ENCODE measurements at places on chromosomes 4 and X. TPM values are rescaled to one million over a fixed set of nuclear protein-coding genes. Genes with fewer than 3 reads are reported as not detected.
A peak's percentile ranks its signal among the peaks of the same experiment; 100 is the strongest.

The ENAM gene
- total RNA-seq = not detected

The CFAP299 gene
- not detected for total RNA-seq

The HTN1 gene
- total RNA-seq = not detected

The BGN gene
- 9.9 TPM for total RNA-seq

DNA sequence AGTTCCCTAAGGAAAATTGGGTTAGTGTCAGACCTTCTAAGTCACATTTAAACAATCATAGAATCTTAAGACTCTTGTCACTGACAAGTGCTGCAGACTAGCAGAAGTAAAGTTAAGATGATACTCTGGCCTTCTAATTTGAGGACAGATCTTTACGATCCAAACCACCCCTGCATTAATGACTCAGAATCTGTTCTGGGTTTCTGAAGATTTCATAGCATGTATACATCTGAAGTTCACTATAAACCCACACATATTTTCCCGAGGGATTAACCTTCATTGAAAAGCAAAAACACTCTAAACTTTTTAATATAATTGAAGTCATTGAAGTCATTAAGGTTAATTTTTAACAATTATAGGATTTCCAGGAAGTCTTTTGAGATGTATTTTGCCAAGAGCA is 674.3 kb downstream of the IQCM start:
- no peak for DNase-seq

GRCh38 chr4:90438522-90438921 is 311.3 kb downstream of the CCSER1 start:
- no peak for DNase-seq

DNA sequence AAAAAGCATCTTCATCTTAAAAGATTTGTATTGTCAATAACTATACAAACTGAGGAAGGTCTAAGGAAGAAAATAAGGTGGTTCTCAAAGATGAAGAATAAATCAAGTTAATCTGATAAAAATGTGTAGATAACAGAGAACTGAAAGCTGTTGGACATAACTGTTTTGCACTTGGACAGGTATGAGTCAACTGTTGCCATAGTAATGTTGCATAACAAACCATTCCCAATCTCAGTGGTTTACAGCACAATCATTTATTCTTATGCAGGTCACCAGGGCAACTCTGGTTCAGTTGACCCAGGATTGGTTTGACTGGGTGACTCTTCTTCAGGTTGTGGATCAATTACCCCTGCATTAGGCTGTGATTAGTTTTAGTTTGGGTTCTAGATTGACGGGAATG is 2197.7 kb downstream of the ARAP2 start:
- DNase-seq = no peak

DNA sequence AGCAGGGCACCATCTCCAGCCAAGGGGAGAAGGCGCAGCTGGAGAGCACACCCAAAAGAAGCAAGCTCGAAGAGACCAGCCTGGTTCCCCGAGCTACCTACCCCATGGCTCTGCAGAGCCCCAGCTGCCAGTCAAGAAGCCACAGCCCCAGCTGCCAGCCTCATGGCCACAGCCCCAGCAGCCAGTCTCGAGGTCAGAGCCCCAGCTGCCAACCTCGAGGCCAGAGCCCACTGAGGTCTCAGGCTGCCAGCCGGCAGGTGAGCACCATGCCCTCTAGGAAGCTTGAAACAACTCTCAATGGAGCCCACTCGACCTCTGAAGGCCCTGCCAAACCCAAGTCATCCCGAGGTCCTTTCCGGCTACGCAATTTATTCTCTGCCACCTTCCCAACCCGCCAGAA is 27.0 kb upstream of the PRPS1 start:
- DNase-seq = no peak

DNA sequence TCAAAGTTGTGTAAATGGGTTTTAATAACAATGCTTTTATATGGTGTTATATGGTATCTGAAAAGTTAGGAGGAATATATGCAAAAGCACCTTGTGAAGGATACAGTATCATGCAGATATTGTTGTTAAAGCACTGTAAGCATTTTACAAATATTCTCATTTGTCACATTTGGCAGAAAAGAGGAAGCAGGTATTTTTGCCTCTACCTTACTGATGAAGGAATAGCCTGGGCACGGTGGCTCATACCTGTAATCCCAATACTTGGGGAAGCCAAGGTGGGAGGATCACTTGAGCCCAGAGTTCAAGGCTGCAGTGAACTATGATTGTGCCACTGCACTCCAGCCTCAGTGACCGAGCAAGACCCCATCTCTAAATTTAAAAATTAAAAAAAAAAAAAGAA is 12.2 kb upstream of the GDPD2 start:
- DNase-seq = no peak

The ARX gene
- 1.1 TPM for total RNA-seq

DNA sequence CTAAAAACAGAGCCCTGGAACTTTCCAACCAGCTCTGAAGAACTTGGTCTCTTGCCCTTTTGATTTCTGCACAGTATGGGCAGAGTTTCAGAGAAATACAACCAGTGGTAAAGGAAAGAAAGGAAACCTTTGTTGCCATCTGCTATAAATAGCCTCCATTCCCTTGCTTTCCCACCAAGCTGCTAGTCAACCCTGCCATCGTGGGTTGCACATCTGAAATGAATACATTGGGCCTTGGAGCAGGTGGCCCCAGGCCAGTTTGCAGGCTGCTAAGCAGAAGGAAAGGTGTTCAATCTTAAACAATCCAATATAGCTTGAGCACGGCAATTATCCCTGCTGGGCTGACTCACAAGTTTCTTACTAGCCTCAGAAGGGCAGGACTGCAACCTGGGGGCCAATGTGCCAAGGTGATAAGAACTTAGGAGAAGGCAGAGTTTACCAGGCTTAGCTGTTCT is 142.5 kb downstream of the PPARGC1A start:
- peak; percentile 68 for DNase-seq

DNA sequence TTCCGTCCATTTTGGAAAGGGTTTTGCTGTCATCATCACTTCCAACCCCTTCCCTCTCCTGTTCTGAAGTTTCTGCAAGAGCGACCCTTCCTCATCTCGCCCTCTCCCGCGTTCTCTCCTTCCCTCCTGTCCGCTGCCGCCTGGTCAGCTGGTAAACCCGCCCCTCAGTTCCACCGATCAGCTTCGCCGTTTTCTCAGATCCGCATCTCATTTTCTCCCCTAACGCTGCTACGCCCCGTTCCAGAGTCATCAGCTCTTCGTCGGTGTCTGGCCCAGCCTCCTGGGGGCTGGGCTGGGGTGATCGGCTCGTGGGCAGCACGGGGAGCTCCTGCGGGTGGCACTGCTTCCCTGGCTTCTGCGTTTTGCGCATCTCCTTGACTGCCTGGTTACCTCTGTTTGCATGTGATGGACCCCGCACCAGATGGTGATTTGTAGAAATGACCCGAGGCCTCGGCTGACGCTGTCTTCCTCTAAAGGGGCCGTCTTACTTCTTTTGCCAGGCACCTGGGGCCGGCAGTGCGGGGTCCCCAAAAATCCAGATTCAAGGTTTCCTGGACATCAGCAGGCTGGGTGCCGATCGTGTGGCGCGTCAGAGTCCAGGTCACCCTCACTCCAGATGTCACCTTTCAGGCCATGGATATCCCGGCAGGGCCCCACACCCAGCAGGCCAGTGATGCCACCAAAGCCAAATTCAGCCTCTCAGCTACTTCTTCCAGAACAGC is 13.4 kb downstream of the CTBP1 start:
- peak; percentile 2 for DNase-seq

GRCh38 chr4:76526585-76526990 is 91.6 kb downstream of the SHROOM3 start:
- DNase-seq = no peak

The UGT8 gene
- 50.9 TPM for total RNA-seq

DNA sequence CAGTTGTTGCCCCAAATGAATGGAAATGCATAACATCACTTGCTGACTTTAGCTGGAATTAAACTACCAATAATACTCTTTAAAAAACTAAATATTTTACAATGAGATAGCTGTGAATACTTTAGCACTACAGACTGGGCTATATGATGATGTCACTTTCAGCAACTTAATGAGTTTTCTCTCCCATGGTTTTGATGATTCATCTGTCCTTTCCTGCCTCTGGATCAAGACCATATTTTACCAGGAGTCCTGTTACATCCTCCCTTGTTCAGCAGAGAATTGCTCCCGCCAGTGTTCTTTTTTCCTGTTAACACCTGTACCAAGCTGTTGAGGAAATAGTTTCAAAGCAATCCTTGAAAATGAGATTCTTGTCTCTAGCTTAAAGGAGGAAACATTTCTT is 543.0 kb downstream of the SPRY1 start:
- DNase-seq = no peak

- DNase-seq = no peak
Observed at GRCh38 chr4:160403081-160403480, 1300.2 kb downstream of the RAPGEF2 start.

DNA sequence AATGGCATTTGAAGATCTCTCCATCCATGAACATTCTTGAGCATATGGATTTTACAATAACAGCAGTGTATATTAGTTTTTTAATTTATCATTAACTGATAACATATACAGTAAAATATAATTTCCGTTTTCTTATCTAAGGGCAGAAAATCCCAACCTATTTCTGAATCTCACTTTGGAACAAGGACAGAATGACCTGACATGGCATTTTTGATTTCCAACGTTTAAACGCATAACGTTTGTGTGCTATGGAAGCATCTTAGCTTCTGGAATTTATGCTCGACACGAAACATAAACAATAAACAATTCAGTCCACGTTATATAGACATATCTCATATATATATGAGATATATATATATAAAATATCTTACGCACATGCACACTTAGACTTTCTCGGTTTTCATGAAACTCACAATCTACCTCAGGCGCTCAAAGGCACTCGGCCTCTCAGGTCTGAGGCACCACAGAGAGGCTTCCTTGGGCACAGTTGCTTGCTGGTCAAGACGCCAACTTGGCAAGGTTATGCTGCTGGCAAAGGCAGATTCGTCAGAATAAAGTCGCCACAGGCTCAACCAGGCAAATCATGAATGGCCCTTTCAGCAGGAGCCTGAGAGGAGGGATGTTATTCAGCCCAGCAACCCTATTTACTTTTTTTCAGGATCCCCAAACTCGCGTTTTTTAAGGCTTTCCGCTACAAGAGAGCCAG is 1.0 kb upstream of the UGT8 start:
- peak; percentile 42 for DNase-seq

The MAGIX gene
- total RNA-seq = 15.7 TPM
